ENCODE measurements at places on chromosomes 13 and 19. TPM values are rescaled to one million over a fixed set of nuclear protein-coding genes. Genes with fewer than 3 reads are reported as not detected.

GRCh38 chr19:2270157-2270422 is 11.9 kb downstream of the PEAK3 start:
- DNase-seq: no peak

Gene TSKS
- 0.28 TPM for total RNA-seq

Gene C5AR1
- total RNA-seq: 1.8 TPM

DNA sequence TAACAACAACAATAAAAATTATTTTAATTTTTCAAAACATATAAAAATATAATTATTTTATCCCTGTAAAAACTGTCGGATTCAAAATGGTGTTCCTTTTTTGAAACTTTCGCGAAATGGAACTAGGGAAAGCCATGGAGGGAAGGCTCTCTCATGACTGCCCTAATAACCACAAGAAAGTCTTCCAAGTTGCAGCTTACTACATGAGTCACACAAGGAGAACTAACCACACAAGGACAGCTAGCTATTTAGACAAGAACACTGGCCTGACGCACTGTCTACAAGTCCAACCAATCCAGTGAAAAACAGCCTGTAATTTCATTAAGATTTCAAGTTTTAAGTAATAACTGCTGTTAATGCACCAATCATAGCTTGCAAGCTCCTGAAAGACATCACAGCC is 319.2 kb upstream of the PCDH9 start:
- no peak for DNase-seq

GRCh38 chr19:38695317-38695683 is 47.9 kb downstream of the ACTN4 start:
- DNase-seq: no peak

DNA sequence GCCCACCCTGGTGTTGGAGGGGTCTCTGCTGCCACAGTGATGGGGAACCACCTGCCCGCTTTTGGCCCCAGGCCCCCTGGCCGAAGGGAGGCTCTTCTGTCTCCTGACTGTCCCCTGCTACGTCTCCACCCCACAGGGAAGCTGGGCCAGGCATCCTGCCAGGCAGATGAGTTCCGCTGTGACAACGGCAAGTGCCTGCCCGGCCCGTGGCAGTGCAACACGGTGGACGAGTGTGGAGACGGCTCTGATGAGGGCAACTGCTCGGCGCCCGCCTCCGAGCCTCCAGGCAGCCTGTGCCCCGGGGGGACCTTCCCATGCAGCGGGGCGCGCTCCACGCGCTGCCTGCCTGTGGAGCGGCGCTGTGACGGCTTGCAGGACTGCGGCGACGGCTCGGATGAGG is 11.0 kb downstream of the LRP3 start:
- DNase-seq: no peak

- DNase-seq: no peak
Measured at GRCh38 chr13:77876176-77876575, 42.5 kb downstream of the EDNRB start.

DNA sequence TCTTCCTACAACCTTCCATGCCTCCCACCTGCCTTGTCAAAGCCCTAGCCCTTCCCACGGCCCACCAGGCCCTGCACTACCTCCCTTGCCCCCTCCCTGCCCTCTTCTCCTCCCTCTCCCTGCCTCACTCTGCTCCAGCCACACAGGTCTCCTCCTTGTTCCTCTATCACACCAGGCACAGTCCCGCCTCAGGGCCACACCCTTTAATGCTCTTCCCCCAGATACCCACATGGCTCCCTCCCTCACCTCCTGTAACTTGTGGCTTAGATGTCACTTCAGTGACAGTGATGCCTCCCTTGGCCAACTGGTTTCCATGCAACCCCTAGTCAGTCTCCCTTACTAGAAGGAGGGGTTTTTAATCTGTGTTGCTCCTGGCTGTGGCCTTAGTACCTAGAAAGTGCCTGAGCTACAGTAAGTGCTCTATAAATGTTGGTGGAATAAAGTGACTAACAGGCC is 1.3 kb downstream of the SIRT6 start:
- no peak for DNase-seq

DNA sequence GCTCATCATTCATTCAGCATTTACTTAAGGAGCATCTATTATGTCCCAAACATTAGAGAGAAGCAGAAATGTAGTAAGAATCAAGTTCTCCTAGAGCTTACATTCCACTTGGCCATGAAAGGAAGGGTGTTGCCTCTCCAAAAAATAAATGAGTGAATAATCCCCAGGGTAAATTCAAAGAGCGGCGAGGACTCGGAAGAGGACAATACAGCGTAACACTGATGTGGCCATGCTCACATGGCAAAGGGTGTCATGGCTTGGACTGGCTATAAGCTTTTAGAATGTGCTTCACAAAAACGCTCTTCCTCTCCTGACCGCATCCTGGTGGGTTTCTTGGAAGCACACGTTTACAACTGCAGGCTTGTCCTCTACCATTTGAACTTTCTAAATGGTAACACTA is 290.2 kb downstream of the IRS2 start:
- DNase-seq: no peak

DNA sequence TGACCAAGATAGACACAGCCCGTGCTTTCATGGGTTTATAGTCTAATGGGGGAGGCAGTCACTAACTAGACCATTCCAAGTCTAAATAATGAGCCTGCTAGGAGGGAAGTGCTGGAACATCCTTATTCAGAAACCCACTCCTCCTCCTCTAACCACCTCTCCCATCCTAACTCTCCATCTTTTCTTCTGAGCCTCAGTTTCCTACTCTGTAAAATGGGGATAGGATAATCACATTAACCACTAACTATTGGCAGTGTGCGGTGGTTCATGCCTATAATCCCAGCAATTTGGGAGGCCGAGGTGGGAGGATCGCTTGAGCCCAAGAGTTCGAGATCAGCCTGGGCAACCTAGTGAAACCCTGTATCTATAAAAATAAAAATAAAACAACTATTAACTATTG is 68.7 kb downstream of the MAP4K1 start:
- no peak for DNase-seq

Gene STOML3
- not detected for total RNA-seq

GRCh38 chr19:16347706-16348105 is 23.1 kb downstream of the KLF2 start:
- no peak for DNase-seq

Gene BLOC1S3
- total RNA-seq: 12.2 TPM

Gene AZU1
- total RNA-seq: 0.77 TPM

DNA sequence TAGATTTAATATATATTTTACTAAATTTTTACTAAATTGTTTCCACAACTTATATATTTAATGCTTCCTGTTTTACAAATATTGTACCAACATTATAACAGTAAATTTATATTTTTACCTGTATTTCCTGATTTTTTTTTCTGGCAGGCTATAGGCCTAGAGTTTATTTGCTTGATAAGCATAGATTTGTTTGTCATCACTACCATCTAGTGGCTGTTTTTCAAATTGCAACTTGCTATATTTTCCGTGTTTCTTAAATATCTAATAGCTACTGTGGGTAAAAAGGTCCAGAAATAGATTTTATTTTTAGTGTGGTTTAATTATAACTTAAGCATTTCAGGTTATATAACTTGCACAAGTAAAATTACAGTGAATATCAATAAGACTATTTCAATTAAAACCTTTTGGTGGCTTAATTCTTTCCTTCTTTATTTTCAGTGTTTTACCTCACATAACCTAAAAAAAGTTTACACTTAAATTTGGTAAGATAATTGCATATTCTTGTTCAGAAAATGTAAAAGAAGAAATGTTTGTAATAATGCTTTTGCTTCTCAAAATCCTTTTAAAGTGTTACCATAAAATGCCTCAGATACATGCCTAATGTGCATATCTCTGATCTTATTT is 60.6 kb downstream of the NDFIP2 start:
- no peak for DNase-seq

DNA sequence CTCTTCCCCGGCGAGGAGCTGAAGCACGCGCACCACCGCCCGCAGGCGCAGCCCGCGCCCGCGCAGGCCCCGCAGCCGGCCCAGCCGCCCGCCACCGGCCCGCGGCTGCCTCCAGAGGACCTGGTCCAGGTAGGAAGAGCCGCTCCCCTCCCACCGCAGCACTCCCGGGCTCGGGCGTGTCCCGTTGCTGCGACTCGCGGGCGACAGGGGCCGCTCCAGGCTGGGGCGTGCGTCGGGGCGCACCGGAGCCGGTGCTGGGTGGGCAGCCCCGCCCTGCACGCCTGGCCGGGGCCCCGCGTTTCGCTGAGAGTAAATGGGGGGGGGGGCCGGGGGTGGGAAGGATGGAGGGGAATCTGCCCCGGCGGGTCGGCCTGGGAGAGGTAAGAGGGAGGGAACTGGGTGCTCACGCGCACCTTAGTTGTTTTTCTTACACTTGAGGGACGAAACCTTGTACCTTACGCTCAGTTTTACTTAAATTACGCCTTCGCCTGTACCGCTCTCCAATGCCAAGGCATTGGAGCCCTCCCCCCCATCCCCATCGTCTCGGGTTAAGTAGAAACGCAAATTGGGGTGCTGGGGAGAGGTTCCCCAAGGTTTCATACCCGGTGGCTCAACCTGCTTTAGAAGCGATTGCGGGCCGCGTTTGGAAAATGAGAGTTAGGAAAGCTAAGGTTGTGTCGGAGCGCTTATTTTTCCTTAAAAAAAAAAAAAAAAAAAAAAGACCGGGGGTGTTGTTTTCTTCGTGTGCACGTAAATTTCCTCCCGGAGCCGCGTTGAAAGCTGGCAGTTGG is 850 bp downstream of the KLF5 start:
- peak; percentile 72 for DNase-seq

DNA sequence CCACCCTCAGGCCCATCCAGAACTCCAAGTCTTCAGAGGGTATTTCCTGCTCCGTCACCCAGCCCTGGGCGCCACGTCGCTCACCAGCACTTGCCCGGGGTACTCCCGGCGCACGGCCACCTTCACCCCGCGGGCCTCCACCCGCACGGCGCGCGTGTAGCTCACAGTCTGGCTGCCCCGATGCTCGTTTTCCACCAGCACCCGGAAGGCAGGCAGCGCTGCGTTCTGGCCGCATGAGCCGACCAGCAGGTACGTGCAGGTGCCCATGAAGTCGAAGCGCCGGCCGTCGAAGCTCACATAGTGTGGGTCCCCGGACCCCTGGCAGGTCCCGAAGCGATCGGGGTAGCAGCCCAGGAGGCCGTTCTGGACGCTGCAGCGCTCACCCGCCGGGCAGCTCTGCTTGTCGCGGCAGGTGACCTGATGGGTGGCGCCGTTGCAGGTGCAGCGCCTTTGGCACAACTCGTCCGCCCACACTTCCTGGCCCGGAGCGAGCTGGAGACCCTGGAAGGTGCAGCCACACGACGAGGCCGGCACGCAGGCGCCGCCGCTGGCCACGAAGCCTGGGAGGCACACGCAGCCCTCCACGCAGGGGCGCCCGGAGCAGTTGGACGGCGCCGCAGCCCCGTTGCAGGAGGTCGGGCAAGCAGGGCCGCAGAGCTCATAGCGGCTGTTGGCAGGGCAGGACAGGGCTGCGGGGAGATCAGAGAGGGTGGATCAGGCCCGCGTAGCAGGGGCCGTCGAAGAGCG is 19.2 kb downstream of the FCGBP start:
- peak; percentile 65 for DNase-seq

All from H9 (cell line).